ENCODE measurements at places on chromosomes 7 and 10.

DNA sequence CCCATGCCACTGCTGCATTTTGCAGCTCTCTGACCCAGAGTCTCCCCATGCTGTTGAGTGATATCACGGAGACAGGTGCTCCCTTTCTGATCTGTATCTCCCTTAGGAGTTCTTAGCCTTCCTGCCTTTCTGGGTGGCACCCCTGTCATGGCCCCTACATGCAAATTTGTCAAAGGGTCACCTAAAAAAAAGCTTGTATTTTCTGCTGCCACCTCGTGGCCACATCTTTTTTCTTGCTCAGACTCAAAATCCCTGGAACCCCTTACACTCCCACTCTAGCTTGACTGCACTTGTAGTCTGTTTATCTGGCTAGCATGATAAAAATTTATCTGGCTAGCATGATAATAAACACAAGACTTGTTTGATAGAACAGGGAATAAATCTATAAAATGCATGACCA, 809.1 kb downstream of the SORCS1 start:
- no peak for DNase-seq

DNA sequence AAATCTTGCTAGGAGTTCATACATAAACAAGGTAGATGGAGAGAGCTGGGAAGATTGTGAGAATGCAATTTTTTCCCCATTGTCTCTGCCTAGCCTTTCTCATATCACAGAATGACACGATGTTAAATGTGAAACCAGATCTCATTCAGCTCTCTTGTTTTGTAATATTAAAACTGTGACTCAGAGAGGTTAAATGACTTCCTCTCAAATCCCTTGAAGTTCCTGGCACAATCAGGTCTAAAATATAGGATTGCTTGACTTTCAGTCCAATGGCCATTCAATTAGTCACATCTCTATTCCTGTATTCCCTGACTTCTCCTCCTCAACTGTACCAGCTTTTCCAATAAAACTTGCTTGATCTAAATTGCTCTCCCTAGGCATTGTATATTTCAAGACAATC, 3.1 kb downstream of the ANKRD22 start:
- no peak for DNase-seq

DNA sequence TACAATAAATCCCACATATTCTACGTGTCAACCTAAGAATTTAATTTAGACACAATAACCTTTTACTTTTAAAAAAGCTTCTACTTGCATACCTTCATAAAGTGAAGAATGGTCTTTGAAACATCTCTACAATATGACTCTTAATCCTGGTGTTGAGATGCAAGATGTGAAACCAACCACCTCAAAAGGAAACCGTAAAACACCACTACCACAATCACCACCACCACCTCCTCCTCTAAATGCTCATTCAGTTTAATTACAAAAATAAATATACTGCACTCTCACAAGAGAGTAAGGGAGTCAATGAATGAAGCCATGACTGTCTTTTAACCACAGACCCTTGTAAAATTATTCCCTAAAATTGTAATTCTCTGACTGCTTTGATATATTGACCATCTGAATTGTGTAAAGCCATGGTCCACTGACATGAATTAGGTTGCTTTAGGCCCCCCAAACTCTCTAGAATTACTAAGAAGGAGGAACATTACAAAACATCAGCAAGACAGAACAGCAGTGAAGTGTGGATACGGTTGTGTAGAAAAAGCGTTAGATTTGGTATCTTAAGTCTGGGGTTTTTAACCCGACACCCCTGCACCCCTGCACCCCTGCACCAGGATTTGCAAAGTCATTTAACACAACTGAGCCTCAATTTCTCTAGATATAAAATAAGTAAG, 171.4 kb downstream of the SFMBT2 start:
- no peak for DNase-seq

DNA sequence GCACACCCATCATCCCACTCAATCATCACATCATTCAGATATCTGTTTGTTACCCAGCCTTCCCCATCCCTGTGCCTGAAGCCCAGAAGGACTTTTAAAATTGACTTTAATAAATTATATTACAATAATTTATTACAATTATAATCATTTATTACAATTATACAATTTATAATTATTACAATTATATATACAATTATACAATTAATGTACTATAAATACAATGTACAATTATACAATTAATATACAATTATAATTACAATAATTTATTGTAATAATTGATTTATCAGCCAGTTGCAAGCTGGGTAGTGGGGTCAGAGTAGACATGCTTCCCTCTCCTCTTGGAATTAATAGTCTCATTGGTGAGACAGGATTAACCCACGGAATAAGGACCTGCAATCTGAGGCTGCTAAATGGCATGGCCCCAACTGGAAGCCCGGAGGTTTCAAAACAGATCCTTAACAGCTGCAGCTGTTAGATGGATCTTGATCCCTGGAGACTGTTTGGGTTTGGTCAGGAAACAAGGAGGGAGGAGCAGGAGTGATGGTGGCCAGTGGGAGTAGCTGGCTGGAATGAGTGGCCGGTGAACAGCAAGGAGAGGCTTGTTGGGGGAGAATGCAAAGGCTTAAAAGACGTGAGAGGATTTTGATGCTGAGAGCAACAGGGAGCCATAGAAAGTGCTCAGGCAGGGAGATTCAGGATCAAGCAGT, 402.8 kb upstream of the PODXL start:
- DNase-seq, result no peak

GRCh38 chr10:26486990-26487850, 49.1 kb downstream of the APBB1IP start:
- no peak for DNase-seq

DNA sequence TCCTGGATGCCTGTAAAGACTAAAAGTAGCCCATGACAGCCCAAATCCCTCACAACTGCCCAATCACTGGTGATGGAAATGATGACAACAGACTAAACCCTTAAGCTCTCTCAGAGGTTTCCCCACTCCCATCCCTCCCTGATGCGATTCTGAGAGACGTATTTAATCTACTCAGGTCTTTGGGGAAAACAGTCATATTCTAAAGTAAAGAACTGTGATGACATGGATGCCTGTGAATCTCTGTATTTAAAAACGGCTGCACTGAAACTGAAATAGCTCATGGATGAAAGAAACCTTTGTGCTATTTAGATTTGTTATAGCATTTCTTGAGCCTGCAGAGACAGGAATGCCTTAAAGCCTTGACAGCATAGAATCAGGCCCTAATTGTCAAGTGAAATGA, 28.5 kb downstream of the VPS41 start:
- DNase-seq, result no peak

DNA sequence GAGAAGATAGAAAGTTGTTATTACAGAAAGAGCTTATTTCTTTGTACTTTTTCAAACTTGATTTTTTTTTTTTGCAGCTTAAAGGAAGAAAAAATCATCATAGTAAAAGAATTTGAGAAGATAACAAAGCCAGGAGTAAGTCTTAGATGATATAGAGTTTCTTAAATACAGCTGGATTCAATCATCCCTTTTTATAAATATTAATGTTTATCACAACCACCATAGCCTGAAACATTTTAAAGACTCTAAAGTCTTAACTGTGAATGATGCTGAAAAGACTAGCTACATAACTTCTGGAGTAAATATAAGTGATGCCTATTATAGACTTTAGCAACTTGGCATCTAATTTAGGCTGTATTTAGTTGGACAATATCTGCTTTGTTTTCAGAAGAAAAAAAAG, 54.8 kb upstream of the FGL2 start:
- no peak for DNase-seq

DNA sequence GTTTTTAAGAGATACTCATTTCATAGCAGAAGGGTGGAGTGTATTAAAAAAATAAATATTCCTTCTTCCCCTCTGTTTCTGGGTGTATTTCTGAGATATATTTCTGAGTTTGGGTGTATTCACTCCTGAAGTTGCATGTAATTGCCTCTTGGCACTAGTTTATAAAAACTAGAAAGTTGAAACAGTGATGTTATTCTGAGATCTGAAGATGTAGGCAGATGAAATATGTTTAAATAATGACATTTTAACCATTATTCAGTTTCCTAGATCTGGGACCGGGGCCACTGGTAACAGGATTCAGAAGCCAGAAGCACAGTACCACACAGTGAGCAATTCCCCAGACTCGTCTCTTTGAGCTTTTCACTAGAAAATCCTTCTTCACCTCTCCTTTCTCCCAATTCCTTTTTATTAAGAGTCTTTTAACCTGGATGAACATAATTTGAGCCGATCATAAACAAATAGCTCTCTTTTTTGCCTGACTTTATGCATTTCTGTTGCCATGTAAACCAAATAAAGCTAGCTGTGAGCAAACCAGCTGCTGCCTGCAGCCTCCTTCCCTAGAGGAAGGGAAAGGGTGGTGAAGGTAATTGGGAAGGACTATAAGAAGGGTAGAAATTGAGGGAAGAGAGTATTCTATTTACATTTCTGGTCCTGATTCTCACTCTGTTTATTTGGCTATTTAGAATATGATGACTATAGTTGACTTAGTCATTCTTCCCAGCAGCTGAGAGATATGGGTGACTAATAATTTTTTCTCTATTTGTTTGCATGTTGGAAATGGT, 101.8 kb upstream of the STRIP2 start:
- DNase-seq, result no peak

- no peak for DNase-seq
Observed at GRCh38 chr10:120076996-120077706, 184.6 kb downstream of the SEC23IP start.

DNA sequence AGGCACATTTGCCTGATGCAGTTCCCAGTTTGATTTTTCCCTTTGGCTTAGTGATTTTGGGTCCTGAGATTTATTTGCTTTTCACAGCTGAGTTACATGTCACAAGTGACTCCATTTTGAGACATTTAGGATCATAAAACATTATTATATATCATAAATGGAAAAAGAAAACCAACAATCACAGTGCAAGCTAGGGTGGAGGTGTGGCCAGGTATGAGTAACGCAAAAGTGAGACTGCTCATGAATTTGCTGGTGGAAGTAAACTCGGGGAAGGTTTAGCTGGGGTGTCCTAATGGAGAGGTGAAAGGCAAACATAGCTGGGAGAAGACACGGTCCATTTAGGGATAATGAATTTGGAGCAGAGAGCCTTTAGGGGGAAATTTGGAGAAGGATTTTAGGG, 21.7 kb upstream of the UCN3 start:
- no peak for DNase-seq

DNA sequence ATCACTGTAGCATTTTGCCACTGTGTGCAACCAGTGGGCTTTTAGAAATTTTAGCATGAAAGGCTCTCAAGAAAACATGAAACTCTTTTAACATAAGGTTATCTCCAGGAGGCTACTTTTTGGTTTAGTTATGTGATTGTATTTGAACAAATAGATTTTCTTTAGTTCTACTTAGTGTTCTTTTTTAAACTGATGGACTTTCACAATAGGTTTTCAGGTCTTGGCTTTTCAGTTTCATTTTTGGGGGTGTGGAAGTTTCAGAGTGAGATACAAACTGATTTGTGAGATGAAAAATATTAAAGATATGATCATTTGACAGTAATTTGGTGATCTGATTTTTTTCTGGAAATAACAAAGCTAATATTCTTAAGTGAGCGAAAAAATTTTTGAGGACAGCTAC, 344.1 kb downstream of the PHF14 start:
- no peak for DNase-seq

- no peak for DNase-seq
Observed at GRCh38 chr7:34061149-34061548, 155.8 kb downstream of the BMPER start.

DNA sequence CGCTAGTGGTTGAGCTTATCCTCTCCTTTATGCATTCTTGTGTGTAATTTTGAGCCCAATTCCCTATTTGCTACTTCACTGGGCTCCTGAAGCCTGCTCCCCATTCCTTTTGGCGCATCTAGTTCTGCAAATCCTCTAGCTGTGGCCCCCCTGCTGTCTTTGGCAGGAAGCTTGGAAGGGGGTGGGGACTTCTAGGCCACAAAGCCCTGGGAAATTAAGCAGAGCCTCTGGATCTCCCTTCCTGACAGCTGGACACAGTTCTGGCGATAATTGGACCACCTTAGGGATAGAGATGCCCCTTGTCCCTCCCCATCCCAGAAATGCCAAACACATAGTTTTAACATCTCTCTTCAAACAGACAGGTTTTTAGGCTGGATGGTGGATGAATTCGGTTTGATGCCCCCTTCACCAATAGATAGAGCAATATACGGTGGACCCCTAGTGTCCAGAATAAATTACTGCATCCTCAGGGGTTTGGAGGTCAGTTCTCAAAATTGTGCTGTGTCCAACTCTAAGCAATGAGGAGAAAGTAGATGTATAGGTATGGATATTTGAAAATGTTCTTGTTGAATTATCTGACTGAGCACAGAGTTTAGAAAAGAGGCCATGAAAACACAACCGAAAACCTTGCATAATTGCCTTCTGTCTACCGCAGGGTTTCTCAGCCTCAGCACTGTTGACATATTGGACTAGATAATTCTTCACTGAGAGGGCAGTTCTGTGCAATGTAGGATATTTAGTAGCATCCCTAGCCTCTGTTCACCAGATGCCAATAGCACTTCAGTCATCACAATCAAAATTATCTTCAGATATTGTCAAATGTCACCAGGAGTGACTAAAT, 75.5 kb downstream of the PAPSS2 start:
- peak; percentile 54 for DNase-seq

DNA sequence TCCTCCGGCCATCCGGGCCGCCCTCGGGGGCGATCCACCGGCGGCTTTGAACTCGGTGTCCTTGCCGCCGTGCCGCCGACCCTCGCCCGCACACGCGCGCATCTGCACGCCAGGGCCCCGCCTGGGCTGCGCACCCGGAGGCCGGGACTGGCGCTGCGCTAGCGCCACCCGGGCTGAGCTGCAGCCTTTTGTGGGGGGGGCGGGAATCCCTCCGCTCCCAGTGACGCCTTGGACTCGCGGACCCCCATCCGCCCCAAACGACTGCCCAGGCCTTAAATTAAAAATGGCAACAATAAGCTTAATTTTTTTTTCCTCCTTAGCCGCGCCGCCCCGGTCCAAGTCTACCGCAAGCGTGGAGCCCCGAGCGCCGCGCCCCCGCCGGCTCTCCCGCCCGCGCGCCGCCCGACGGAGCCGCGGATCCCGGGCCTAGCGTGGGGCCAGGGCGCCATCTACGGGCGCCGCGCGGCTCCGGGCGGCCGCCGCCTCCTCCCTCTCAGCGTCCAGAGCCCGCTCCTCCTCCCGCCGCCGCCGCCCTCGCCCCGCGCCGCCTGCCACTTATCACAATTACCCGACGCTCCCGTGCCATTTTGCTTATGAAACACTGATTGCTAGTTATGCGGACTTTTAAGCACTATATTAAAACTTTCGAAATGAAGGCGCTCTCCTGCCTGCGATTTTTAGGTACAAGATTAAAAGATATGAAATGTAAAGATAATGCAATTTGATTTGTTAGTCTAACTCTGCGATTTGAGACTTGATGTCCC, 7.5 kb upstream of the EBF3 start:
- peak; percentile 76 for DNase-seq

Data from right kidney (tissue), 9 donors.